ENCODE measurements at places on chromosomes 12 and 14.

- peak; percentile 72 for DNase-seq
These were observed 24.8 kb downstream of the CLECL1 start for GRCh38 chr12:9707864-9708808.

- DNase-seq, result no peak
These were observed 311.2 kb downstream of the CACNA1C start for GRCh38 chr12:2363836-2364609.

GRCh38 chr12:52350021-52350620, 17.2 kb downstream of the KRT85 start:
- no peak for DNase-seq

GRCh38 chr14:40292664-40293063, 860.4 kb upstream of the FBXO33 start:
- DNase-seq, result no peak

- DNase-seq, result peak; percentile 49
These were observed 216.2 kb downstream of the BCL11B start for GRCh38 chr14:99055816-99056215.

DNA sequence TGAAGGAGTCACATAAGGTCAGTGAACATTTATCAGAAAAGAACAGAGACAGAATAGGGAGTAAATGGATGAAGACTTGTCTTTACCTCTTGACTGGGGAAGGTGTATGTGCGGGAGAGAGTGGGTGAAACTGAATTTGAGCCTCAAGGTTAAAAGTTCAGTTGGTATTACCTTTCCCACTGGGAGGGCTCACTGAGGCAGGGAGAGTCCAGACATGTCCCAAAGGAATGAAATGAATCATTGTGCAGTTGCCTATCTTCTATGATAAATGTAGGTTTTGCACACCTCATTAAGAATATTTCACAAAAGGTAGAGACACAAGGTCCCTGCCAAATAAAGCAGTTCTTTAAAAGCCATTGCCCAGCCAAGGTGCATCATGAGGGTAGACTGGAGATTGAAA, 105.2 kb downstream of the KCNA5 start:
- no peak for DNase-seq

DNA sequence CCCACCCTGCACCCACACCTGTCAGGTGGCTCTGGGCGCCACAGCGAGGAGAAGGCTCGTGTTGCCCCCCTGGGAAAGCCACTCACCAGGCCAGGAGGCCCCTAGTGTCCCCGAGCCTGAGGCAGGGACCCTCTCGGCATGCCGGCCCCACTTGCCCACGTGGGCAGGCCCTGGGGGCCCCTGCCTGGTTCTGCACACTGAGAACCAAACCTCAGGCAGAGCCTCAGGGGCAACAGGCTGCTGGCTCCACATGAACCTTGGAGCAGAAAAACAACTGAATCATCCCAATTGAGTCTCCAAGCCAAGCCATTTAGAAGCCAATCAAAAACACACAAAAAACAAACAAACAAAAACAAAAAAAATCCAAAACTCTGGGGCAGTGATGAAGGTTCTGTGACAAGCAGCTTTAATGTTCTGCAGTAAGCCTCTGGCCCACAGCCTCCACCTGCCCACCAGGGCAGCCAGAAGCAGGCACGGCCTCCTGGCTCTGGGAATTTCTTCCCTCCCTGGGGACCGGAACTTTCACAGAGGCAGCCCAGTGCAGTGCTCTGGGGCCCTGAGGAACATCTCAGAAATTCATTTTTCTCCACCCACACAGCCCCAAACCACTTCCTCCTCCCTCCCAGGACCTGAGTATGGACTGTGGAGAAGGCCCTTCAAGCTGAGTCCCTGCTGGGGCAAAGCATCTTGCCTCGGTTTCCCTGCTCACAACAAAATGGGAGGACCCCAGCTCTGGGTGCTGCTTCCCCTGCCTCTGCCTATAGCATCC, 90.2 kb downstream of the CHGA start:
- no peak for DNase-seq

DNA sequence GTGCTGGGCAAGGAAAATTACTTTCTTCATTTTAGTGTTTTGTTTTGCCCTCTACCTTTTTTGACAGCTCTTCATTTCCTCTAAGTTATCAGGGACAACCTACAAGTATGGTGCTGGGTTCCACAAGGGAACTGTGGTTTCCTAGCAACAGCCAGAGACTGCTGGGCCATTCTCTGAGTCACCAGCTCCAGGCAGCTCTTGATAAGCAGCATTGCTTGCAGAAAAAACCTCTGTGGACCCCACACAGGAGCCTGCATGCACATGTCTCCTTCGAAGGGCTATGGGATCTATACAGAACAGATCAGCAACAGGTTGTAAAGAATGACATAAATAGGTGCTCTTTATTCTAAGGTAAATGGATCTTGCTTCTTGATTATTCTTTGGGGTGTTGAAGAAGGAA, 81.0 kb upstream of the CCDC196 start:
- no peak for DNase-seq
